ENCODE measurements at places on chromosomes 7 and 10.

DNA sequence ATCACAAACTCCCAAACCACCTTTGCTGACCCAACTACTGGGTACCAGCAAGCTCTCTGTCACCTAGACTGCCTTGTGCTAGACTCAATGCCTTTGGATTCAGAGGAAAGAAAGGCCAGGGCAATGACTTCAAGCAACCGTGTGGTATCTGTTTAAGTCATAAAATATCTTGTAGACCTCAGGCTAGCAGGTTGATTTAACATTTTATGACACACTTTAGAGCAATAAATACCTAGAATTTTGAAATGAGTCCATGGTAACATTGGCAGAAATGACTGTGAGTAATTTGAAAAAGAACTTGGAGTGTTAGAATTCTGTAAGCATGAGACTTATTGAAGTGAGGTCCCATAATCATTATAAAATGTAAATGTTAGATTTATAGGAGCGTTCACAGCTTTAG lies 87.2 kb downstream of the TWIST1 start:
- DNase-seq: no peak

- no peak for DNase-seq
These were observed 240.8 kb downstream of the KIF20B start for GRCh38 chr10:89942217-89942616.

GRCh38 chr10:89363729-89364442 lies 14.0 kb upstream of the IFIT1B start:
- no peak for DNase-seq

DNA sequence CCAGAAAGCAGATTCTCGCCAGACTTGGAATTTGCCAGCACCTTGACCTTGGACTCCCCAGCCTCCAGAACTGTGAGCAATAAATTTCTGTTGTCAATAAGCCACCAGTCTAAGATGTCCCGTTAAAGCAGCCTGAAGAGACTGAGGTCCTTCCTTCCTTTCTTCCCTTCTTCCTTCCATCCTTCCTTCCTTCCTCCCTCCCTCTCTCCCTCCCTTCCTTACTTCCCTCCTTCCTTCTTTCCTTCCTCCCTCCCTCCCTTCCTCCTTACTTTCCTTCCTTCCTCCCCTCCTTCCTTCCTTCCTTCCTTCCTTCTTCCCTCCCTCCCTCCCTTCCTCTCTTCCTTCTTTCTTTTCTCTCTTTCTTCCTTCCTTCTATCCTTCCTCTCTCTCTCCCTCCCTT lies 66.4 kb downstream of the NPTX2 start:
- no peak for DNase-seq

GRCh38 chr10:50997461-50997860 lies 76.8 kb upstream of the PRKG1 start:
- DNase-seq: no peak

GRCh38 chr10:61763778-61764177 lies 101.0 kb downstream of the CABCOCO1 start:
- DNase-seq: no peak

DNA sequence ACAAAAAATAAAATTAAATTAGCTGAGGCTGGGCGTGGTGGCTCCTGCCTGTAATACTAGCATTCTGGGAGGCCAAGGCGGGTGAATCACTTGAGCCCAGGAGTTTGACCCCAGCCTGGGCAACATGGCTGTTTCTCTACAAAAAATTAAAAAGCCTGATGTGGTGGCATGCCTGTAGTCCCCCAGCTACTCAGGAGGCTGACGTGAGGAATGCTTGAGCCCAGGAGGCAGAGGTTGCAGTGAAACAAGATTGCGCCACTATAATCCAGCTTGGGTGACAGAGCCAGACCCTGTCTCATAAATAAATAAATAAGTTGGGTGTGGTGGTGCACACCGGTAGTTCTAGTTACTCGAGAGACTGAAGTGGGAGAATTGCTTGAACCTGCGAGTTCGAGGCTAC lies 65.1 kb downstream of the GNA12 start:
- no peak for DNase-seq

GRCh38 chr10:74977072-74977471 lies 134.4 kb upstream of the SAMD8 start:
- DNase-seq: no peak

GRCh38 chr7:133547981-133548380 lies 295.1 kb downstream of the EXOC4 start:
- DNase-seq: no peak

DNA sequence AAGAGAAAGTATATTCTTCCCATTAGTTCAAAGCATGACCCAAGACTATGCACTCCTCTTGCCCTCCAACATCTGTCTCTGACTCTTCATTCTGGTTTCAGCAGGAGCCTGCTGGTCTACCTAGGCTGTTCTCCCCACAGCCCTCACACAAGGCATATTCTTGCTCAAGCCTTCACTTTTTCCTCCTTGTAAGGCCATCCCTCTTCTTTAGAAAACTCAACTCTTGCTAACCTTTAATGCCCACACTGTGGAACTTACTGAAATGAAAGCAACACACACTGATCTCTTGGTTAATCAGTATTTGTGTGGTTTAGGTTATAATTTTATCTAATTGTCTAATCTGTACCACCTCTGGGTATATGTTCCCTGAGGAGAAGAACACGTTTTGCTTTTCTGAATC lies 75.8 kb downstream of the PRKCQ start:
- DNase-seq: no peak

GRCh38 chr10:11446133-11446532 lies 165.3 kb downstream of the USP6NL start:
- DNase-seq: no peak

GRCh38 chr7:636396-636795 lies 90.1 kb upstream of the DNAAF5 start:
- DNase-seq: no peak

GRCh38 chr7:106288263-106288662 lies 3.5 kb upstream of the NAMPT start:
- DNase-seq: no peak

DNA sequence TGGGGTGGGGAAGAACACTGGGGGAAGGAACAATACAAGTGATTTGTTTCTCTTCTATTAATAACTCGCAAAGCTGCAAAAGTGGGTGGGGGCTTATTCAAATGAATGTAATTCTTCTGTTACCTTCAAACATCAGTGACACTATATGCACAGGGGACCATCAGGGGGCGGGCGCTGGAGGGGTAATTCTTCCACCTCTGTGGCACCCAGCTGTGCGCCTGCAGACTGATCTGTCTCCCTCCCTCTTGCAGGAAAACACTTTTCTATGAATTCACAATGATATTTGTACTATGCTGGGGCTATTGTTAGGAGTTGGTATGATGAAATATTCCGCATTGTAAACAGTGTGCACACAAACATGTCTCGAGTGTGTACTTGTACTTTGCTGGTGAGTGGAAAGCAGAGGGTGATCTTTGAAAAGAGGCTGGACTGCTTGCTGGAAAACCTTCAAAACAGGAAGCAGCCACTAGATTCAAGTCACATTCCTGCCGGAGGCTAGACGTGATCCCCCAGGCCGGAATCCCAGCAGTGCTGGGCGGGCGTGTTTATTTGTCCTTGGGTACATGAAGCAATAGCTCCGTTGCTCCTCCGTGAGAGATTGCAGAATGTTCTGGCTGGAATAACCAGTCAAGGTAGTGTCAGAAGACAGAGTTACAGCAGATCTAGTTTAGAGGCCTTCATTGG lies 15.8 kb upstream of the BNIP3 start:
- DNase-seq: no peak

GRCh38 chr10:74293686-74294371 lies 142.8 kb downstream of the ADK start:
- DNase-seq: no peak

- DNase-seq: no peak
These were observed 1.3 kb upstream of the PTPRN2 start for GRCh38 chr7:158588878-158589442.

DNA sequence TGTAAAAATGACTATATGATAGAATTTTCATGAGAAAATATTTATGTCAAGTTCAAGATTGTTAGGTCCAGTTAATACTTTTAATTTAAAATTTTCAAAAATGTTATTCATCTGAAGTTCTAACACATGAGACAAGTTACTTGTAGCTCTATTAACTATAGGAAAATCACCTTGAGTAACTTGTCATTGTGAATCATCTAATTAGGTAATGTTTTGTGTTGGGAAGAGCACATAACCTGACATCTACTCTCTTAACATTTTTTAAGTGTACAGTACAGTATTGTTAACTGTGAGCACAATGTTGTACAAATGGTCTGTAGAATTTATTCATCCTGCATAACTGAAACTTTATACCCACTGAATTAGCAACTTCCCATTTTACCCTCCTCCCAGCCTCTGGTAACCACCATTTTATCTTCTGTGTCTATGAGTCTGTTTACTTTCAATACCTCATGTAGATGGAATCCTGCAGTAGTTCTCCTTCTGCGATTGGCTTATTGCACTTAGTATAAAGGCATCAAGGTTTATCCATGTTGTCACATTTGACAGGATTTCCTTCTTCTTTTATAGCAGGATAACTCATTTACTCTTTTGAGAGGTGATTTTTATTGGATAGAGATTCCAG lies 54.6 kb downstream of the ARL4A start:
- no peak for DNase-seq

Measured in hematopoietic multipotent progenitor cell treated with erythropoietin and hydrocortisone succinate and interleukin-3 and kit ligand, for 15 days (in vitro differentiated cells).